ENCODE measurements at places on chromosomes 3 and 15.
A peak's percentile ranks its signal among the peaks of the same experiment; 100 is the strongest.

DNA sequence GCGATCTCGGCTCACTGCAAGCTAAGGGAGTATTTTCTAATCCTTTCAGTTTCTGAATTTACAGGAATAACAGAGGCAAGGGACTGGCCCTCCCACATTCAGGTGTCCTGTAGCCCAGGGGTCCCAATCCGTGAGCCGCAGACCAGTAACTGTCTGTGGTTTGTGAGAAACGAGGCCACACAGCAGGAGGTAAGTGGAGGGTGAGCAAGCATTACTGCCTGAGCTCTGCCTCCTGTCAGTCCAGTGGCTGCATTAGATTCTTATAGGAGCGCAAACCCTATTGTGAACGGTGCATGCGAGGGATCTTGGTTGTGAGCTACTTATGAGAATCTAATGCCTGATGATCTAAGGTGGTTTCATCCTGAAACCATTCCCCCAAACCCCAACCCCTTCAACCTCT is 5.0 kb upstream of the IL17RC start:
- no peak for DNase-seq

- DNase-seq = no peak
Observed at GRCh38 chr15:64134345-64134829, 17.1 kb upstream of the SNX22 start.

DNA sequence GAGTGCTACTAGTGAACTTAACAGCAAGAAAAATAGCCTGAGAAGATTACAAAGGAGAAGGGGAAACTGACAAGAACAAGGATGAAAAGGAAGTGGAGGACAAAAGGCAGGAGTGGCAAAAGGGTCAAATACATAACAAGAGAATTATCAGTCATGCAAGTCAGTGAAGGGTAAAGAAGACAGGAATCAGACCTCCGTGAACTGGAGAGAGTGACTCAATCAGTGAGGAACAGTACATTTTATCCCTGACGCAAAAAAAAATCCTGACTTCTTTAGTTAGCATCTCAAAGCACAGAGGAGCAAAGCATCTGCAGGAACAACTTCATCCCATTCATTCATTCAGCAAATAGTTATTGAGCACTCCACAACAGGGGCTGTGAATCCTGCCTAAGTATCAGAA is 97.8 kb downstream of the SST start:
- DNase-seq = no peak

- peak; percentile 67 for DNase-seq
Observed at GRCh38 chr3:181718987-181719911, 7.5 kb downstream of the SOX2 start.

DNA sequence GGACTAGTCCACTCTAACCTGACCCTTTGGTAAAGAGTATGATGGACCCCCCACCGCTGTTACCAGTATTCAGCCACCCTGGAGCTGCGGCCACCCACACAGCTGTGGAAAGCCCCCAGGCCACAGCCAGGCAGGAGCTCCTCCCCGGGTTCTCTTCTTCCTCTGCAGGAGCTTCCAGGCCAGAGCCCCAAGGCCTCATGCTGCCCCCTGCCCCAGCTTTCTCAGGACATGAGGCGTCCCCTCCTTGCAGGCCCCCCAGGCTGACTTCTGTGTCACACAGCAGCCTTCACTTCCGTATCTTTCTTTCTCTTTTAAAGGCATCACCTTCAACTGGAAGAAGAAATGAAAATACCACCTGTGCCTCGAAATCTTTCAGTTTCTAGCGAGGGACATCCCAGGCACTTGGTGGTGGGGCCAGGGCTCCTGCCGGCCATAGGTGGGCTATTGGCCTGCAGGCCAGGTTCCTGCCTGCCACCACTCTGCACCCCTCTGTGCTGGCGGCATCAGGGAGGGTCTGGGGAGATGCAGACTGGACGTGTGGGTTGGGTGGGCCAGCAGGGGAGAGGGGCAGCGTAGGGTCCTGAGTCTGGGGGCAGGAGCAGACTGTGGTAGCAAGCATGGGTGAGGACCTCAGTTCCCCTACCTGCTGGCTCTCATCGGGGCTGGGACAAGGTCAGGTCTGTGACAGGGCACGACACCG is 19.9 kb downstream of the KLF13 start:
- DNase-seq = no peak

- DNase-seq = peak; percentile 23
Observed at GRCh38 chr3:193742628-193743027, 149.6 kb downstream of the OPA1 start.

- DNase-seq = no peak
Observed at GRCh38 chr3:87798567-87798947, 260.2 kb downstream of the CGGBP1 start.

- DNase-seq = no peak
Observed at GRCh38 chr15:94791510-94791909, 560.1 kb downstream of the MCTP2 start.

GRCh38 chr3:26713091-26713490 is 90.5 kb downstream of the LRRC3B start:
- no peak for DNase-seq

GRCh38 chr15:60633426-60633968 is 154.6 kb upstream of the ICE2 start:
- no peak for DNase-seq

- DNase-seq = no peak
Observed at GRCh38 chr15:45146405-45146804, 16.6 kb downstream of the DUOX1 start.

DNA sequence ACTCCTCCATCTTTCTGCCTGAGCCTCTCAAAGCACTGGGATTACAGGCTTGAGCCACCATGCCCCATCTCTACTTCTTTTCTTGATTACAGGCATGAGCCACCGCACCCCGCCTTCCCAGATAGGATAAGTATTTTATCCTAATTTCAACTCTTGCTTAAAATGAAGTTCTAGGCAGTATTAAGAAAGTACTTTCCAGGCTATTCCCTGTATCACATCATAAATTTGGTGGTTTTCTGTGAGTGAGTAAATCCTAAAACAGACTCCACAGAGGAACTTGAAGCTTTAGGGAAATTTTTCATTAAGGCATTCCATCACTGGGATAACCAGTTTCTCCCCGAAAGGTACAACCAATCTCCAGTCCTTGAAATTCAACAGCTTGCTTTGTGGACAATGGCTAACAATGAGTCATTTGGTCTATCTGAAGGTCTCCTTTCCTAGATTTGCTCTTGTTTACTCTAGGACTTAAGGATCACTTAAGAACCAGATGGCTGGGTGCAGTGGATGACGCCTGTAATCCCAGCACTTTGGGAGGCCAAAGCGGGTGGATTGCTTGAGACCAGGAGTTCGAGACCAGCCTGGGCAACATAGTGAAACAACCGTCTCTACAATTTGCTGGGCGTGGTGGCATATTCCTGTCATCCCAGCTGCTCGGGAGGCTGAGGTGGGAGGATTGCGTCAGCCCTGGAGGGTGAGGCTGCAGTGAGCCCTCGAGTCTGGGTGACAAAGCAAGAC is 49.7 kb upstream of the SKIL start:
- no peak for DNase-seq

GRCh38 chr3:149009732-149010131 is 18.4 kb downstream of the GYG1 start:
- peak; percentile 34 for DNase-seq

DNA sequence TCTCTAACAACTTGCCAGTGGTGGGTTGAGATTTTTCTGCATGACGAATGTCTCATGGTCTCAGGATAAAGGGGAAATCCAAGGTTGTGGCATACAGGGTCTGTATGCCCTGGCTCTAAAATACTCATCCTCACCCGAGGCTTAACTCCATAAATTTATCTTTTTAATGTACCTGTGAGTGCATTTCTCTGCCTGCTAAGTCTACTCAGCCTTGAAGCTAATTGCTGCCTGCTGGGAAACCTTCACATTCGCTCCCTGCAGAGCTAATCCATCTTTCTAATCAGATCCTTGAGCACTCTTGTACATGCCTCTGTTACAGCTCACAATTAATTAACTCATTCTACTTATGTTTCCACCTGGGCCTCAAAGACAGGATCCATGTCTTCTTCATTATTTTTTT is 93.8 kb downstream of the CMSS1 start:
- DNase-seq = no peak

All from GM06990 (cell line).